Retinal pigment epithelial cell (primary cell): ENCODE measurements at places on chromosomes 1 and 21.
A peak's percentile ranks its signal among the peaks of the same experiment; 100 is the strongest.

GRCh38 chr21:42558846-42559245 is 45.2 kb downstream of the SLC37A1 start:
- no peak for DNase-seq

DNA sequence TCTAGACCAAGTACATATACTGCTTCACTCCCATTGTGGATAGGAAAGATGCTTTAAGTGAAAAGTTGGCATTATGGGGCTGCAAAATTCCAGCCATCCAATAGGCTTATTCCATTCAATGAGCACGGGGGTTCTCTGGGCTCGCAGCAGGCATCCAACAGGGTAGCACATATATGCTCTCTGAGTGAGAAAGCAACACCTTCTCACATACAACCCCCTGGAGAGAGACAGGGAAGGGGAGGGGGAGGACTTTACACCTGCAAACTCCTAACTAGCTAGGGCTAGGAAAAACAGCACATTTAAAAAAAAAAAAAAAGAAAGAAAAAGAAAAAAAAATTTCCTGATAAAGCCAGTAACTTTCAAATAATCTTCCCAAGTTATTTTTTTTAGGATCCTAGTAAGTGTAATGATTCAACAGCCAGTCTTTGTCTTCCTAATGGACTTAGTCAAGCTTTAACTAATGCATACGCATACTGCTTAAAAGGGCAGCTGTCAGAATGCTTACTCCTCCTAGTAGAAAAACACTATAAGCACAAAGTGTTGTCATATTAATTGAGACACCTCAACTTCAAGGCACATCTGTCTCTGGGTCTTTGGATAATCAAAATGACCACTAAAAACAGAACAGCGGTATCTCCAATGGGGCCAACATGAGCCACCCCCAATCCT is 18.7 kb downstream of the PSMB2 start:
- no peak for DNase-seq

GRCh38 chr21:44533121-44533890 is 6.7 kb downstream of the KRTAP10-1 start:
- DNase-seq: no peak

GRCh38 chr1:36136535-36136934 is 11.5 kb upstream of the COL8A2 start:
- DNase-seq: no peak

GRCh38 chr1:165490175-165490574 is 45.2 kb upstream of the RXRG start:
- DNase-seq: no peak

- DNase-seq: peak; percentile 29
Observed at GRCh38 chr1:165129568-165130164, 226.8 kb downstream of the LMX1A start.

DNA sequence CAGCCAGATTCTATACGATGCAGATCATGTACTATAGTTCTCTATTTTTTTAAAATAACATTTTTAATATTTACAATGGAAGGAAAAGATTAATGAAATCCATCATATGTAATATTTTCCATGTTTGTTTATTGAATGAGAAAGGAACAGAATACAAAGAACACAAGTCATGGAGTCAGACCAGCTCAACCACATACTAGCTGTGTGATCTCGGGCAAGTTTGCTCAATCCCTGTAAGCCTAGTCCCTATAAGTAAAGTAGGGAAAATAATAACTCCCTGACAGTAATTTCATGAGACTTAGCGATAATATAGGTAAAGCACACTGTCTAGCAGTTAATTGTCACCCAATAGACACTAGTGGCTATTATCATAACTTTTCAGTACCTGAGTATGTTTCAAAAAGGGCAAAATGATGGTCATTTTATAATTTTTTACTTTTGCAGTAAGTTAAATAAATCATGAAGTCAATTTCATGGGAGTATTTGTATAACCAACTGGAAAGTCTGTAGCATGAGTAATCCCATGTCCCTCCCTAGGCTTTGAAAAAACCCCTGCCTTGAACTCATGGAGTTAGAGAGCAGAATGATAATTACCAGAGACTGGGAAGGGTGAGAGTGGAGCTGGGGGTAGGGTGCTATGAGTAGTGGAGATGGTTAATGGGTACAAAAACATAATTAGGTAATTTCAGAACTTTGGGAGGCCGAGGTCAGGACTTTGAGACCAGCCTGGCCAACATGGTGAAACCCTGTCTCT is 37.0 kb upstream of the EPS15 start:
- DNase-seq: no peak

GRCh38 chr1:51264451-51264850 is 28.4 kb downstream of the RNF11 start:
- DNase-seq: peak; percentile 48

- DNase-seq: no peak
Observed at GRCh38 chr1:171122893-171123292, 32.2 kb downstream of the FMO3 start.

GRCh38 chr1:189356206-189356605 is 1121.5 kb downstream of the BRINP3 start:
- DNase-seq: no peak

DNA sequence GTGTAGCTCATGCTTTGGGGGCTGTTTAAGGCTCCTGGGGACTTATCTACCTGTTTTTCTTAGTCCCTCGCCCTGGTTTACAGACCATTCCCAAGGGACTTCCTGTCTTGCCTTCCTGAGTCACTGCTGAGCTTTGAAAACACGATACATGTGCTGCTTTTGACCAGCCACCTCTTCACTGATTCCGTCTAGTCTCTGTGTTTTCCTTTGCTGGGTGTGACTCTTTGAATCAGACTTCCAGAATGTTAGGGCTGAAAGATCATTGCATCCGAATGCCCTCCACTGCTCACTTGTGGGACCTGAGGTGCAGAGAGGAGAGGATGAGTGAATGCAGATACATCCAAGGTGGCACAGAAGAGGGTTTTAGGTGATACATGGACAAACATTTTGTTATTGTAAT is 35.4 kb upstream of the CITED4 start:
- no peak for DNase-seq

GRCh38 chr1:29747196-29747595 is 510.9 kb downstream of the PTPRU start:
- DNase-seq: no peak

- no peak for DNase-seq
Observed at GRCh38 chr1:151799179-151800022, 5.8 kb downstream of the LINGO4 start.

DNA sequence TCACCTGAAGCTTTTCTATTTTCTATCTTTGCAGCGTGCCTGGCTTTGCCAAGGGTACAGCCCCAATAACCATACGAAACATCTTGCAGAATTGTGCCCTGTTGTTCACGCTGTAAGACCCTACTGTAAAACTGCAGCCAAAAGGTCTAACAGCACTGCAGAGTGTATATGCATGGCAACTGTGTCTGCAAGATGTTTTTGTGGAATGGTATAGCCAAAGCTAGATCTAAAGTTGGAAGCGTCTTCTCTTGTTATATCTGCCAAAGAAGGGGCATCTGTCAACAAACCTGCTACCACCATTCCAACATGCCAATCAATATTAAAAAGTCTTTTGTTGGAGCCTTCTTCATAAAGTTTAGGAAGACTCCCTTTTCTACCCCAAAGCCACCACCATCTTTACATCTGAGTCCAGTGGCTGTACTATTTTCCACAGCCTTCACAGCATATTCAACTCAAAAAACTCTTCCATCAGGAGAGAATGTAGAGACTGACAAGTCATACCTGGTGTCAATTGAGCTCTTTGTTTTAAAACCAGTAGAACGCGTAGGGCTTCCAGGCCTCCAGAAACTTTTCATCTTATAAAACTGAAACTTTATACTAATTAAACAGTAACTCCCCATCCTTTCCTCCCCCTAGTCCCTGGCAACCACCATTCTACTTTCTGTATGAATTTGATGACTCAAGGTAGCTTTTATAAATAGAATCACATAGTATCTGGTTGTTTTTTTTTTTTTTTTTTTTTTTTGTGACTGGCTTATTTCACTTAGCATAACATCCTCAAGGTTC is 40.0 kb downstream of the ZSCAN20 start:
- DNase-seq: no peak

- peak; percentile 57 for DNase-seq
Observed at GRCh38 chr1:207240325-207241101, 81.0 kb upstream of the CD55 start.

DNA sequence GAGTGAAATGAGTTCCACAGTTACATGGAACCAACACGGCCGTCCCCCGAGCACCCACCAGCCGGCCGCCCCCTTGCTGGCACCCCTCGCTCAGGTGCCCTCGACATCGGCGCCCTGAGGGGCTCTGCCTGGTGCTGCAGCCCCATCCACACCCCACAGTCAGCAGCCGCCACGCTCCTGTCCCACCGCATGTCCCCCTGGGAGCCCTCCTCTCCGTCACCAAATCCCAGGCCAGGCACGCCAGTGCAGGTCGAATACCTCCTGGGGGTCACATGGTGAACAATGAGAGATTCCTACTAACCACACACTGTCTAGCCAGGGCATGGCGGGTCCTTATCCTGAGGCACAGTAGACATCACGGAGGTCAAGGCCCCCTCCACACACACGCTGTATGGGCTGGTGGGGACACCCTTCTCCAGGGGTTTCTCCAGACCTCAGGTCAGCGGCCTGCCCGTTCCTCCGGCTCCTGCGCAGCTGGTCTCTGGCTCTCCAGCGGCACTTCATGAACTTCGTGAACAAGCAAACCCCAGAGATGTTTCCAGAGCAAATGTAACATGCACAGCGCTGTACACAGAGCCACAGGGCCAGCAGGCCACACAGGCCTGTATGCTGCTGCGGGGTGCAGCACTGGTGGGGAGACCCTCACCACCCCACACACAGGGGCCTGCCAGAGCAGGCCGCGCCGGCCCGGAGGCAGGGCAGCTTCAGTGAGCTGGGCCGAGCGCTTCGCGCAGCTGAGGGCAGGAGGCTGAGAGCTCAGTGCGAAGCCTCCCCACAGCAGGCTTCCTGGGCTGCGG is 21.8 kb downstream of the POFUT2 start:
- DNase-seq: no peak

DNA sequence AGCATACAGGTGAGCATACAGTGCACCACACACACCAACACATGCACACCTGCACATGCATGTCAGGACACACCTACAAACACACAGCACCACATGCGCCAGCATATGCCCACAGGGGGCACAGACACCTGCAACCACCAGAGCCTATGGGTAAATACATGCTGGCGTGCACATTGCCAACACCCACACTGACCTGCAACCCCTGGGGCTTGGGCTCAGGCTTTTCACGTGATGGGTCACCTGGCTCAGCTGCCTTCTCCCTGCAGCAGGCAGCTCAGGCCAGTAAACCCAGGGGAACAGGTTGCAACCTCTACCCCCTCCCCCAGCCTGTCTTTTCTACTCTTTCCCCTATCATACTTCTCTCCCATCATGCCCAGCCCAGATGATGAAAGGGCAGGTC is 8.1 kb downstream of the CD247 start:
- no peak for DNase-seq

GRCh38 chr1:53495633-53496345 is 36.6 kb downstream of the DMRTB1 start:
- DNase-seq: no peak

DNA sequence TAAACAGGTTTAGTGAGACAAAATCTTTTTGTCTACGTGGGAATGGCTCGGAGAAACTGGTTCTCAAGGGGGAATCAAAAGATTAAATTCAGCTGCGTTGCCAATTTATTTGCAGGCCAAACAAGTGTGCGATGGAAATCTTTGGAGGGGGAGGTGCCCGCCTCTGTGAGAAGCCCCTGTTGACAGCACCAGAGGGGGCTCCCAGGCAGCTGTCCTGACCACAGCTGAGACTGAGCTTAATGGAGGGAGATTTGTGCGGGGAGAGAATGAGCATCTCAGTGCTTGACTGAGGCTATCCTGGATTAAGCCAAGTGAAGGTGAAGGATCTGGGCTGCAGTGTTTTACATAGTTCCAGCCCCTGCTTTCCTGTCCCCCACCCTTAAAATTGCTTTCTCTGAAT is 169.7 kb downstream of the ATG4C start:
- no peak for DNase-seq

DNA sequence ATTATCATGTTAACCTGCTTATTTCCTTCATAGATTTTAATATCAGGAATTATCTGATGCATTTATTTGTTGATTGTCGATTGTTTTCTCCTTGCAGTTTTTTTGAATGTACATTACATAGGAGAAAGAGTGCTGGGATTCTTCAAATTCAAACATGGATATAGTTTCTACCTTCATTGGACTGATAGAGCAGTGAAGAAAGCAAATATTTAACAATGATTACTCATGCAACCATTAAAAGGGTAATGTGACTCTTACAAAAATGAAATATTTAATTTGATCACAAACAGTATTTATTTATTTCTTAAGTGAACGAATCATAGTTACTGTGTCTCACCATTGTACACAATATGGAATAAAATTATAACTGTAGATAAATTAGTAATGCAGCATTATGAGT is 350.9 kb downstream of the BRINP3 start:
- no peak for DNase-seq

- DNase-seq: no peak
Observed at GRCh38 chr1:75134647-75135572, 722 bp downstream of the LHX8 start.

DNA sequence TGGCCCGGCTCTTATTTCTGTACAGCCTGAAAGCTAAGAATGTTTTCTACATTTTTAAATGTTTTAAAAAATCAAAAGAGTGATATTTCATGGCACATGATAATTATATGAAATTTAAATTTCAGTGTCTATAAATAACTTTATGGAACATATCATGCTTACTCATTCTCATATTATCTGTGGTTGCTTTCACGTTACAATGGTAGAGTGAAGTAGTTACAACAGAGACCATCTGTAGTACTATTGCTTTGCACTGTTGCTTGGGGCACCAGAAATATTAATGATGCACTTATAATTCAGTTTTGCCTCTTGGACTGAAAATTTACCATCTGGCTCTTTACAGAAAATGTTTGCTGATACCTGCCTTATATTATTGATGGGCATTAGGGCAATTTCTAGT is 481.6 kb downstream of the PLPP3 start:
- DNase-seq: no peak

DNA sequence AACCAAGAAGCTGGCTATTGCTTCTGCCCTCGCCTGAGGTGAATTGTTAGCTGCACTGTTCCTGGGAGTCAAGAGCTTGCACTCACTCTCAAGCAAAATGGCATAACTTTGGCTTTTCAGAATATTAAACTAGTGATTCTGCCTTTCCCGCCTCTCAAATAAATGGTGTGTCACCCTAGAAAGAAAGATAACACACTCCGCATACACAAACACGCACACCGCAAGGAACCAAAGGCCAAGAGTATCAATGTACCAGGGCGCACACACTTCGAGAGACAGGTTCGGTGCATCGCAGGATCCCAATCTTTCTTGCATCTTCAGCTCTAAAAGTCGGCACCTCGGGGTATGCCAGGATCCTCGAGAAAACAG is 470 bp upstream of the RTCA start:
- no peak for DNase-seq

- no peak for DNase-seq
Observed at GRCh38 chr1:223137455-223138085, 5.5 kb downstream of the TLR5 start.
